HS-5 (cell line): ENCODE measurements at places on chromosomes 2 and 18.

DNA sequence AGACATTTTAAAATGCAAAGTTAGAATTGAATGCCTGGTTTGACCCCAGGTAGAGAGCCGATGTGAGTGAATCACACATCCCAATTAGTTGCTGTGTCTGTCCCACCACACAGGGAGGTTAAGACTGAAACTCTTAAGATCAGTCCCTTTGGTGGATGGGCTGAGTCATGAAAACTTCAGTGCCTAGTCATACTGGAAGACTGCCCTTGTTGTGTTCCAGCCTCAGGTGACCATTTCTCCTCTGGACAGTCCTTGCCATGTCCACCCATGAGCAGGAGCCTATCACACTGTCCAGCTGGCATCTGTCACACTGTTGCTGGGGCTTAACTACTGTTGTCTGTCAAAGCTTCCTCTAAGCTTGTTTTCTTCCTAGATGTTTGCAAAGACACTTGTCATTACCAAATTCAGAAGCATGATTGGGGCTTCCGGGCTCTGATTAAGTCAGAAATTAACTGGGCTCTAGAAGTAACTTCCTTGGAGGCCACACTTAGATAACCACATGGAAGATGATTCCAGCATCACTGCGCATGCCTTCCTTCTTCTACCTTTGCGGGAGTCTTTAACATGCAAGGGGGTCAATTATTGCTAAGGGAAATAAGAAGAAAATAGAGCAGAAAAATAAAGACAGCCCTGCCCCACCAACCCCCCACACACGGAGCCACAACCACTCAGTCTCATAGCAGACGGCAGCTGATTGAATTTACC is 21.3 kb downstream of the CYRIA start:
- no peak for DNase-seq

- DNase-seq = no peak
Observed at GRCh38 chr18:35934891-35935290, 37.6 kb upstream of the RMP24 start.

DNA sequence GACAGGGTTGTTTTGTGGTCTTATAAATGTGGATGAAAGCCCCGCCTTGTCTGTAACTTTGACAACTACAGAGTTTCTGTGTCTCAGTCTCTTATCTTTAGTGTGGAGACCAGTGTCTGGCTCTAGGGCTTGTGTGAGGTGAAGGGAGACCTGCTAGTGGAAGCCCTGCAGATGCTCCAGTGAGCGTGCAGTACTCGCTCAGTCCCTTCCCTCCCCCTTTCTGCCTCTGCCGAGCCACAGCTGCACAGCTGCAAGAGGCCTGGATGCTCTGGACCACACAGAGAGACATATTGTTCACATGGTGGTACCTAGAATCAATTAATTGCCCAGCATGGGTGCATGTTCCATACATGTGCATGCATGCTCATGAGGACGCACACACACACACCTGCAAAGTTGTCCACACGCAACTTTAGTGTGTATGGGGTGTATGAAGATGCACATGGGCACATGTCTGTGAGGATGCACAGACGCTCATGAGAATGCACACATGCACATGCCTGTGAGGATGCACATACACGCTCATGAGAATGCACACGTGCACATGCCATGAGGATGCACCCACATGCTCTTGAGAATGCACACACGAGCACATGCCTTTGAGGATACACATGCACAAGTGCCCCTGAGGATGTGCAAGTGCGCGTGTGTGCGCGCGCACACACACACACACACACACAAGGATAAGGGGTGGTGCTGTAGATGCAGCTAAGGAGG is 282.1 kb upstream of the HS6ST1 start:
- DNase-seq = no peak

GRCh38 chr2:8081130-8081529 is 600.7 kb upstream of the ID2 start:
- DNase-seq = no peak

DNA sequence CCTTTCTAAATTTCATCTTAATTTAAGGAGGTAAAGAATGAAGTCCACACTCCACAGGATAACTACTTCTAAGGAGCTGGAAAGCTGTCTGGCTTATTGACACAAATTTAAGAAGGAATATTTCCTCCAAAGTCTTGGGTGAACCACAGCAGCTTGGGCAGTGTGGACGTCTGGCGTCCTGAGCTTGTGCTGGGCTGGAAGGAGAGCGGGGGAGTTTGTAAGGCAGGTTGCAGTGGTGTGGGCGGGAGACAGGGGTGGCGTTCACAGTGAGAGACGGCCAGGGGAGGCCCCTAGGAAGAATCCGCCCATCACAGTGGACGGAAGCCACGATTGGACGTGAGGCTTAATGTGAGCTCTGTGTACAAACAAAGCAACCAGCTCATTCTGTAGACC is 25.7 kb downstream of the ADI1 start:
- DNase-seq = no peak

DNA sequence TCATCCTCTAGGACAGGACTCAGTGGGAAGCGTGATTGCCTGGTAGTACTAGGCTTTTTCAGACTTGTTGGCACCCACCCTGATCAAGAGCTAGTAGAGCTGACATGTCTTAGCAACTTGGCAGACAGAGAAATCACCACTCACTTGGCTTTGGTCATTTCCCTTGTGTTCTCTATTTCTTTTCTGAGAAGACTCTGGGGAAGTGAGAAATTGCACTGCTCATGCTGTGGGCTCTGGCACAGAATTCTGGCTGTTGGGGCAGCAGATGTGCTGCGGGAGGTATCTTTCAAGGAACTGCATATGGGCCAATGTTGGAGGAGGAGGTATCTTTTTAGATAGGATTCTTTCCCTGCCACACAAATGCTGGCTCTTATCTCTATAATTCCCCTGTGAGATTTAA is 529.1 kb upstream of the MEX3C start:
- no peak for DNase-seq
